ENCODE measurements at places on chromosomes 7 and 10.

DNA sequence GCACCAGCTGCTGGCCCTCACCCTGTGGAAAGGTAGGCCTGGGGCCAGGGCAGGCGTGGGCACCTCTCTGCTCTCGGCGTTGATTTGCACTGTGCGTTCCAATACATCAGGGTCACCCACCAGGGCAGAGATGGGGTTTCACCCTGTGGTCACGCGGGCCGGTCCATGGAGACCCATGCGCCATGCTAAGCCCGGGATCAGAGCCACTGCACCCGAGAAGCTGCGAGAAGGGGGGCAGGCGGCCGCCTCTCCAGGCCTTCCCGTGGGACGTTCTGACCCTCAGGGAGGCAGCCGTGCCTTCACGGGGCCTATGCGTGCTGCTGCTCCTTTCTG is 11.1 kb downstream of the GET4 start:
- DNase-seq: no peak

DNA sequence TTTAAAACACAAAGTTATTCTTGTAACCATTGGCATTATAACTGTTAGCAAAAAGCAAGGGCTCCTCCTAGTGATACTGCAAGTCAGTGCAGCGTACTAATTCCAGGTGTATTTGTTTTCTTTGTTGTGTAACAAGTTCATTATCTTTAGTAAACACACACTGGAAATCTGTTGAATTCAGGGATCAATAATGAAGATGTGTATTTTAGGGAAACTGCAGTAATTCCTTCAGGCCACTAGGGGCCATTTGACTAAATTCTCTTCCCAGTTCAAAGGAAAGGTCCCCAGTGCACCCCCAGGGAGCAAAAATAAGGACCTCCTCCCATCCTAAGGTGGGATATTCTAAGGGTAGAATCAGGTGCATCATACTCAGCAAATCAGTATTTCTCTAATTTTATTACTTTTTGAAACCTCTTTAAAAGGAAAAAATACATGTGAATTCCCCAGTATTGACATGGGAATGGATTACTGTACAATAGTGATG is 158.6 kb upstream of the LYZL1 start:
- DNase-seq: peak; percentile 30

DNA sequence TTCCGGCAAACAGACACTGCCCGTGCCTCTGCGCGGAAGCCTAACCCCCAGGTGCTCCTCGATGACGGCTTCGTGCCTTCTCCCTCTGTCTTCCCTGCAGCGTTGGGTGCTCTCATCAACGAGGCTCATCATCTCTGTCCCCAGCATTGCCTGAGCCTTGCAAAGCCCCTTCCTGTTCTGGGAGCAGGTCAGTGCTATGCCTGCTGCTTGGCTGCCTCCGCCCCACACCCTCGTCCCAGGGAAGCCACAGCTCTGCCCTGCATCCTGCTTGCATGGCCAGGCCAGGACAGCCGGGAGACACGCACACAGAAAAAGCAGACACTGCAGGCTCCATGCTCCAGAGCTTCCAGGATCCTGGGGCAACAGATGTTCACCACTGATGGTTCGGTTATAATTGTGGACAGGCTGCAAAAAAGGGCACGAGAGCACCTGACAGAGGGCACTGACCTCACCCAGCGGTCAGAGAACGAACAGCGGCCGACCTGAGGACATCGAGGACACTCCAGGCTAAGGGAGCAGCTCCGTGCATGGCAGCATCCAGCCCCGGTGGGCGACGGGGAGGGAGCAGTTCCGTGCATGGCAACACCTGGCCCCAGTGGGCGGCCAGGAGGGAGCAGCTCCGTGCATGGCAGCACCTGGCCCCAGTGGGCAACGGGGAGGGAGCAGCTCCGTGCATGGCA is 265.5 kb downstream of the PTPRN2 start:
- DNase-seq: no peak

DNA sequence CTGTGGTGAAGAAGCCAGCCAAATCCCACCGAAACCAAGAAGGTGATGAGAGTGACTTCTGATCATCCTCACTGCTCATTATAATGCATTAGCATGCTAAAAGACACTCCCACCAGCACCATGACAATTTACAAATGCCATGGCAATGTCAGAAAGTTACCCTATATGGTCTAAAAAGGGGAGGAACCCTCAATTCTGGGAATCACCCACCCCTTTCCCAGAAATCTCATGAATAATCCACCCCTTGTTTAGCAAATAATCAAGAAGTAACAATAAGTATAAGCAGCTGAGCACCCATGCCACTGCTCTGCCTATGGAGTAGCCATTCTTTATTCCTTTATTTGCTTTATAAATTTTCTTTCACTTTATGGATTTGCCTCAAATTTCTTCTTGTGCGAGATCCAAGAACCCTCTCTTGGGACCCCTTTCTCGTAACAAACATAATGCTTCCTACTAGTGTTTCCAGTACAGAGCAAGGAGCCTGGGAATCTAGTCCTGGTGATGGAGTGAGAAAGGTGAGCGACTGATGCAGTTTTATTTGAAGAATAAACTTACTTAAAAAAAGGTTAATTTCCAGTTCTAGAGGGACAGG is 18.4 kb upstream of the EXOC6 start:
- no peak for DNase-seq

- peak; percentile 3 for DNase-seq
Measured at GRCh38 chr7:138388673-138389491, 71.2 kb upstream of the TRIM24 start.

Data from fibroblast of mammary gland (primary cell).